ENCODE measurements at places on chromosomes 11 and 22.

GRCh38 chr11:76249195-76249741, 43.0 kb upstream of the WNT11 start:
- no peak for DNase-seq

- no peak for DNase-seq
Observed at GRCh38 chr11:102139081-102139498, 28.8 kb downstream of the YAP1 start.

GRCh38 chr11:57983191-57983590, 40.5 kb upstream of the OR9Q1 start:
- DNase-seq, result no peak

GRCh38 chr22:25420471-25420924, 144.0 kb upstream of the GRK3 start:
- no peak for DNase-seq

DNA sequence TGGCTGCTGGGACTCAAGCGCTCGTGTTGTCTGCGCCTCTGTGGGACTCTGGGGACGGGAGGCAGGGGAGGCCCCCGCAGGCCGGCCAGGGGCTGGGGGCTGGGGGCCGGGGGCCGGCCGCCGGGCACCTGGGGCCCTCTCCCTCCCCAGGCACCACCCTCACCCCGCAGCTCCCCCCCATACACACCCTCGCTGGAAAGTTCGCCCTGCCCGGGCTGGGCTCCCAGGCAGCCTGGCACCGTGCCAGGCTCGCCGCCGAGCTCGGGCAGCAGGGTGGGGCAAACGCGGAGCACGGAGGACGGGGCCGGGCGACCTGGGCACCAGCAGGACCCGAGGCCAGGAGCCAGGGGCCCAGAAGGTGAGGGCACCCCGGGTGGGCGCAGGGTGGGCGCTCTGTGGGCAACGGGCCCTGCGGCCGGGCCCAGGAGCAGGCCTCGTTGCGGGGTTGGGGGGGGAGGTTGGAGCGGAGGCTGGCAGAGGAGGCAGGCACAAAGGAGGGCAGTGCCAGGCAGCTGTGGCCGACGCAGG, 76.7 kb upstream of the WNT7B start:
- DNase-seq, result no peak

DNA sequence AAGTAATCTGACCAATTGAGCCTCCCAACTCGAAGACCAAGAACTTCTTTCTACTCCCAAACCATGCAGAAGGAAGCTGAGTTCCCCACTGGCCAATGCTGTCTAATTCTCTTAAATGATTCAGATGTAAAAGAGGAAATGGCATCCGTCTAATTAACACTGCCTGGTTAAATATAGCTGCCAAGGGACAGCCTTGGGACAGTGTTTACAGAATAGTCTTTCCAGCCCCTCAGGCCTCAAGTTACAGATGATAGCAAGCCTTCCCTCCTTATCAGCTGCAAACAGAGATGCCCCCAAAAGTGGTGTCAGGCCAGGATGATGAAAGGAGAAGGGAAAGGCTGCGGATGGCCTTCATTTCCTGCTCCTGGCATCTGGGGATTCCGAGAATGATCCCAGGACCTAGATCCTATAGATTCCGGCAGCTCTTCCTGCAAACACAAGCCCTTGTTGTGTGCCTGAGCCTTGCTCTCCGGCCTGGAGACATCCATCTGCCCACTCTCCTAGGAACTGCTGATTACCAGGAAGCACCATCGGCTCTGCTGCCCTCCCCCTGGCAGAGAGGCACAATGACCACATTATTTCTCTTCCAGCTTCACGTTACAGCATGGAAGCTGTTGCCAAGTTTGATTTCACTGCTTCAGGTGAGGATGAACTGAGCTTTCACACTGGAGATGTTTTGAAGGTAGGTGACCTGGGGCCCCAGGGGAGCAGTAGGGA, 13.5 kb upstream of the TMA7B start:
- DNase-seq, result no peak

DNA sequence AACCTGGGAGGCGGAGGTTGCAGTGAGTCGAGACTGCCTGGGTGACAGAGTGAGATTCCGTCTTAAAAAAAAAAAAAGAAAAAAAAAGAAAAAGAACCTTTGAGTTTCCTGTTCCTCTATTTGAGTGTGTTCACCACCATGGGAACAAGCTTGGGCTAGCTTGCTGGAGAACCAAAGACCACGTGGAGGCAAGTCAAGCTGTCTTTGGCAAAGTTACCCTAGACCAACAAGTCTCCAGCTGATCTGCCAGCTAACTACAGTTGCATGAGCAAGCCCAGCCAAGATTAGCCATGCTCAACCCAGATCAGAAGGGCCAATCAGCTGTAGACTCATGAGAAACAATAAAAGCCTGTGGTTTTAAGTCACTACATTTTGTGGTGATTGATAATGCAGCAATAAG, 29.7 kb downstream of the SLN start:
- no peak for DNase-seq

DNA sequence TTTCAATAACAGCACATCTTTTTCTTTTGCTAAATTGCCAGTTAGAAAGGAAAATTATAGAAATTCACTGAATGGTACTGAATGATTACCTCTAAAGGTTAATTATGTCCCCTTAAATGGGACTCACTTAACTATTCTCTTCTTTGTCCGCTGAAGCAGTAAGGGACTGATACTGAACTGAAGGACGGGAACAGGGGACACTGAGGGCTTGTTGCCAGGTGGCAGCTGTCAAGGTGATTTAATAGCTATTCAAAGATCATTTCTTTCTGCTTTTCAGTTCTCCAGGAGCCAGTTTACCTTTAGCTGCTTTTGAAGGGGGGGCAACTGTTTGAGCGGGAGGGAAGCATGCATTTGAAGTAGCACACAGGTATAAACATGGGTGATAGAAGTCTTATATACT, 325.4 kb upstream of the CCDC90B start:
- no peak for DNase-seq

DNA sequence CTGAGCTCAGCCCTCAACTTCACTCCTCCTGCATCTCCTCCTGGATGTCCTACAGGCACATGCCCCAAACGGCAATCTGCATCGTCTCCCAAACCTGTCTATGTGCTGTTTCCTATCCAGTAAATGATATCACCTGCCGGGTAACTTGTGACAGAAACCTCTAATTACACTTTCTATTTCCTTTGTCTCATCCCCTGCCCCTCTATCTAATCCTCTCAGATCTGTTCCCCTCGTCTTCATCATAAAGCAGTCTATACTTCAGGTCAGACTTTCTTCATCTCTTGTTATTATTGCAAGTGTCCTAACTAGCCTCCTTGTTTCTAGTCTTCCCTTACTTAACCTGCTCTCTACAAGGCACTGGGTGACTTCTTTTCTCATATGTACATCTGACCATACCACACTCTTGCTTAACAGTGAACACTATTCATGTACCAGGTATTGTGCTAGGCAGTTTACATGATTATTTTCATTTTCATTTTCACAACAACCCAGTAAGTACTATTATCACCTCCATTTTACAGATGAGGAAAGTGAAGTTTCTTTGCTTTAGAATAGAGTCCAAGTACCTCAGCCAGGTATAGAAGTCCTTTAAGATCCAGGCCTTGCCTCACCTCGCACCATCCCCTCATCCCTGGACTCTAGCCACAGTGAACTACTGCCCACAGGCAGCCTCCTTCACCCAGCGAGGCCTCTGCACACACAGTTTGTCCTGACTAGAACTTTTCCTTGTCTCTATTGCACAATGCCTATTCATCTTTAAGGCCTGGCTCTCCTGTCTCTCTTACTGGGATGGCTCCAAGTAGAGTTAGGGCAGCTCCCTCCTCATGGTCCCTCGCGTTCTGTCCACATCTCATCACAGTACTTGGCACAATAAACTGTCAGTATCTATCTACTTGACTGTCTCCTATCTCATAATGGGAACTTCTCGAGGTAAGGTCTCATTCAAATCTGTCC, 22.1 kb upstream of the UCP3 start:
- DNase-seq, result no peak

DNA sequence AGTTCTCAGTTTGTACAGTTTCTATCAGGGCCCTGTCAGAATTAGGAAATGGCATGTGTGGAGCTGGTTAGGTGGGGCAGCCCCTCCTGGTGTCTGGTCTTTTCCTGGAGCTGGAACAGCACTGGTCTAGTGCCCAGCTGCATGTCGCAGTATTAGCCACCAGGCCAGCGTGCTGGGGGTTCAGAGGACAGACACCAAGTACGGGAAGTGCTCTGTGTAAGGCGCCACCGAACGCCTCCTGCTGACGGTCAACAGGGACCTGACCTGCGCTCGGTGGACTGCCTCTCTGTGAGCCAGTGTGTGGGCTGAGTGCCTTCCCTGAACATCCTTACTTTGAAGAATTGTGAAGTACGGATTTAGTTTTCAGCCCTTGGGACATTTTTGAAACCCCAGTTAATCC, 33.9 kb downstream of the AP2A2 start:
- no peak for DNase-seq

- no peak for DNase-seq
Observed at GRCh38 chr22:29265929-29266328, 1.9 kb downstream of the RHBDD3 start.

DNA sequence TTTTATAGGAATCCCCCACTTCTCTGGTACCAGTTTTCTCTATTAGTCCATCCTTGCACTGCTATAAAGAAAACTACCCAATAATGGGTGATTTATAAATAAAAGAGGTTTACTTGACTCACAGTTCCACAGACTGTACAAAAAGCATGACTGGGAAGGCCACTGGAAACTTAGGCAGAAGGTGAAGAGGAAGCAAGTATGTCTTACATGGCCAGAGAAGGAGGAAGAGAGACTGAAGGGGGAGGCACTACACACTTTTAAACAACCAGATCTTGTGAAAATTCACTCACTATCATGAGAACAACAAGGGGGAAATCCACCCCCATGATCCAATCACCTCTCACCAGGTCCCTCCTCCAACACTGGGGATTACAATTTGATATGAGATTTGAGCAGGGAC, 68.9 kb upstream of the GNAZ start:
- no peak for DNase-seq

DNA sequence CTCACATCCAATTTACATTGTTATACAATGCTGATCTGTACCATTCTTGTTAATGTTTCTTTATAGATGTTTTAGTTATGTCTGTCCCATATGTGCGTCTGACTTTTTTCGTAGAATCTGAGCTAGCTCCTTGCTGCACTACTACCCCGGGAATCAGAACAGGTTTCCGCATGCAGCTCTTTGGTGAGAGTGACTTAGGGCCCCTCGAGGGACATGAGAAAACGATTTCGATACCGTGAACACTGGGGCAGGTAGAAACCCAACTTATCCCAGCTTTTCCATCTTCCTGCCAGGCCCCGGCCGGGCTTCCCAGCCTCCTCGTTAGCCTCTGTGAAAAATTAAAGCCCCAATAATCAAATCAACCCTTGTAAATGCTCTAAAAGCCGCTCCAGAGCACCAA, 23.4 kb upstream of the PKNOX2 start:
- DNase-seq, result no peak

GRCh38 chr11:117396970-117397369, 69.3 kb downstream of the CEP164 start:
- no peak for DNase-seq

DNA sequence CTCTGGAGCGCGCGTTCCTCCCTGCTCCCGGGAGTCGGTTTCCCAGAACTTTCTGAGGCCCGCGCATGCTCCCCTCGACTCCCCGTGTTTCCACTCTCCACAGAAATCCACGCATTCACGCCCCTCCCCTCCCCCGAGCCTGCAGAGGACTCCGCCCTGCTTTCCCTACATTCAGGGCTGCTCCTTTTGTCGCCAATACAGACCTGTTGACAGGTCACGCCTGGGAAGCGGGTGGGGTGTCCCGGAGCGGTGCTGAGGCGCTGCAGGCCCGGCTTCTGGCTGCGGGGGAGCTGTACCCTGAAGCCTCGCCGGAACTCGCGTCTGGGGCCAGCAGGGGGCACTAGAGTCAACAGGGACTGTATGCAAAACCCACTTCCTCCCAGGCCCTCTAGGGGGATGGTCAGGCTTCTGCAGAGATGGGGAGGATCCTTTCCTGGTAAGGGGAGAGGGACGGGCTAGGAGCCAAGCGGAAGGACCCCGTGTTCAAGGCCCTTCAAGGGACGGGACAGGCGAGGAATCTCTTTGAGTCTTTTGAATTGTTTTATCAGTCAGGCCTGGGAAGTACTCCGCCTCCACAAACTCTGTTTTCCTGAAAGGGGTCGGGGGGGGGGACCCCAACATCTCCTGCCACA, at the start of gene PRAME:
Gene PRAME (minus strand): TSS at position 294 of the 632 bp plus-strand sequence. CDS start 2,433 bp downstream, outside the sequence.
- DNase-seq, result peak; percentile 92

DNA sequence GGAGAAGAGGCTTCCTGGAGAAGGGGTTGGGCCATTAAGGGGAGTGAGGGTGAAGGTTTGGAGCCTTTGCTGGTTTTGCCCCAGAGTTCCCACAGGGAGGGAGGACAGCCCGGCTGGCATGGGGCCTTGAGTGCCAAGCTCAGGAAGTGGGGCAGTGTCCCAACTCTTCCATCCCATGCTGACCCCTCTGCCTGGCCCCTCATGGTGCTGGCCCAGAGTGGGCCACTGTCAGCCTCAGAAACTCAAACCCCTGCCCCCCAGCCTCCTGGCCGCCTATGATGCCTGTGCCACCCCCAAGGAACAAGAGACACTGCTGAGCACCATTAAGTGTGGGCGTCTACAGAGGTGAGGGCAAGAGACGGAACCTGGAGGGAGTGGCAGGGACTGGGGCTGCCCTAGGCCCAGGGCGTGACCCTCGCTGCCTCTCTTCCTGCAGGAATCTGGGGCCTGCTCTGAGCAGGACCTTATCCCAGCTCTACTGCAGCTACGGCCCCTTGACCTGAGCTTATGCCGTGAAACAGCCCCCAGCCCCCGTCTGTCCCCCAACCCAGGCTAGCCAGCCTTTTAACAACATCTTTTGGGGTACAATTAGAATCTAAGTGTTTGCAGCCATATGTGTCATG, 5.4 kb downstream of the MUS81 start:
- no peak for DNase-seq

DNA sequence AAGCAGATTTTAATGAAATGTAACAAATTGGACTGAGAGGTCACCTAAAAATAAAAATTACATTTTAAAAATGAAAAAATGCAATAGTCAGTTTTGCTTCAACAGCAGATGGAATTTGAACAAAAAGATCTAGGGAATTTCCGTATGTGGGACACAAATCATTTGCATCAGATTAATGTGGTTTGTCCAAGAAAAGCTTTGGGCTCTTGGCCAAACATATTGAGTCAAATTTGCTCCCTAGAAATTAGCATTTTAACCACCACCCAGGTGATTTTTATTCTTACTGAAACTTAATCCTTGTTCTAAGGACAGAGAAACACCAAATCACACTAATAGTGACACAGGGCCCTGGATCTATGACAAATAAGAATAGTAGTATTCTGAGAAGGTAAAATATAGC, 1477.8 kb downstream of the FAM181B start:
- no peak for DNase-seq

DNA sequence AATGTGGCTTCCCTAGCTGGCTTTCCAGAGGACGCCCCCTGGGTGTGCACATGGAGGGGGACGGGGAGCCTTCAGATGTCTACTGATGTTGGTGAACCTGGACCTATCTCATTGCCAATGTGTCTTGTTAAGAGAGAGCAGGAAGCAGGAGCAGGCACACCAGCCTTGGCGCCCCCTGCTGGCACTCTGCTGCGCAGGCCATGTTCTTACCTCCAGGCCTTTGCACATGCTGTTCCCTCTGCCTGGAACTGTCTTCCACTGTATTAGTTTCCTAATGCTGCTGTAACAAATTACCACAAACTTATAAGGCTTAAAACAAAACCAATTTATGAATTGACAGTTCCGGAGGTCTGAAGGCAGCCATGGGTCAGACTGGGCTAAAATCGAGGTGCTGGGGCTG, 23.6 kb upstream of the MN1 start:
- DNase-seq, result no peak

GRCh38 chr22:36129486-36130388, 30.8 kb downstream of the APOL3 start:
- DNase-seq, result no peak

- no peak for DNase-seq
Observed at GRCh38 chr11:131889760-131890581, 519.6 kb downstream of the NTM start.

- DNase-seq, result no peak
Observed at GRCh38 chr11:44258190-44258489, 51.8 kb downstream of the ALX4 start.

Measured in GM19239 (cell line).